ENCODE measurements at places on chromosomes 3 and 15. TPM values are rescaled to one million over a fixed set of nuclear protein-coding genes. Genes with fewer than 3 reads are reported as not detected.

DNA sequence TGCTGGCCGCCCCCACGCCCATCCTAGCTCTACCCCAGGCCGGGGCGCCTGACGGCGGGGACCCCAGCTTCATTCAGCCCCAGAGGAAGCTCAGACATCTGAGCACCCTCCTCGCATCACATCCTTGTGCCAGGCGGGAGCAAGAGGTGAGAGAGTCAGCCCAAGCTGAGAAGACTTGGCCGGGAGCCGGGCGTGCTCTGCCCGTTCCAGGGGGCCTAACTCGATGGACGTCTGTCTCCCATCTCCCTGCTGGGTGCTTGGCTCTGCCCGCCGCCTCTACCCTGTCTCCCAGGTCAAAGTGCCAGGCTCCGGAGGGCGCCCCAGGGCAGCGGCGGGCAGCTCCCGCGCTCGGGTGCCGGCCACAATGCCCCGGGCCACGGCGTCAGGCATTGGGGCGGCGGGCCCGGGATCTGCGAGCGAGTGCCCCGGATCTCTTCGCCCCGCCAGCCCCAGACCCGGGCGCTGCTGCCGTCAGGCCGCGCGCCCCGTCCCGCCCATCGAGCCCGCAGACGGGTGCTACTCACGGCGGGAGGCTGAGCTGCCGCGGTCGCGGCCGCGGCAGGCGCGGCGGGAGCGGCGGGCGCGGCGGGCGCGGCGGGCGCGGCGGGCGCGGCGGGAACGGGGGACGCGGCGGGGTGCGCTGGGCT lies 388 bp downstream of the DAPK2 start:
- no peak for DNase-seq

The MASP1 gene
- 39.1 TPM for total RNA-seq

GRCh38 chr15:85636351-85636750 lies 158.4 kb downstream of the KLHL25 start:
- DNase-seq, result no peak

GRCh38 chr3:121629601-121630000 lies 31.1 kb downstream of the HCLS1 start:
- DNase-seq, result no peak

The ADAMTSL3 gene
- total RNA-seq, result not detected

The CYP8B1 gene
- not detected for total RNA-seq

The OSBPL10 gene
- total RNA-seq, result 8.8 TPM

GRCh38 chr3:123324880-123325765 lies 123.4 kb downstream of the SEC22A start:
- DNase-seq, result no peak

- no peak for DNase-seq
These were observed 53.5 kb upstream of the LRRN1 start for GRCh38 chr3:3745693-3746092.

- DNase-seq, result peak; percentile 49
These were observed 1.3 kb downstream of the PSMD2 start for GRCh38 chr3:184300378-184300720.

DNA sequence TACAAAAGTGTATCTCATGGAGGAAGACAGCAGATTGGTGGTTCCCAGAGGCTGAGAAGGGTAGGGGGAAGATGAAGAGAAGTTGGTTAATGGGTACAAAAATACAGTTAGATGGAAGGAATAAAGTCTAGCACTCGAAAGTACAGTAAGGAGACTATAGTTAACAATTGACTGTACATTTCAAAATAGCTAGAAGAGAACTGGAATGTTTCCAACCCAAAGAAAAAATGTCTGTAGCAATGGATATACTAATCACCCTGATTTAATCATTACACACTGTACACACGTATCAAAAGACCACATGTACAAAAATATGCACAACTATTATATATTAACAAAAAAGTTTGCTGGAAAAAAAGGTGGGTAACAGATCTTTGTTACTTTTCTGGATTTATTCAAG lies 57.3 kb downstream of the THRB start:
- no peak for DNase-seq

- DNase-seq, result no peak
These were observed 740.2 kb downstream of the ROBO1 start for GRCh38 chr3:79027593-79027992.

DNA sequence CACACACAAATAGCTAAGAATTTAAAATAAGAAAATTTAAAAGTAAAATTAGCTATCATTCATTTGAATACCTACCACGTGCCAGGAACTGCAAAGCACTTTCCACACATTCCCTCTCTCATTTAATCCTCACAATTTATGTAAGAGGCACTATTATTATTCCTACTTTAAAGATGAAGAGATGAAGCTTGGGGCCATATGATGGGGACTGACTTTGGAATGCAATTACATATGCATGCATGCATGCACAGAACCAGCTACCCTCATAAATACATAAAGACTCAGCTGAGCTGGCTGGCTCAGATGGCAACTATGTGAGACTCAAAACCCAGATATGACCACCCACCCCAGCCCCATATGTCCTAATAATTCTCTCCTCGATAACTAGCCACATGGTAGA lies 31.7 kb upstream of the THUMPD3 start:
- DNase-seq, result no peak
